GM23248 (cell line): ENCODE measurements at places on chromosomes 12 and 14. TPM values are rescaled to one million over a fixed set of nuclear protein-coding genes. Genes with fewer than 3 reads are reported as not detected.

GRCh38 chr12:29025937-29026336 is 123.1 kb upstream of the FAR2 start:
- H3K27ac ChIP-seq: no peak overlapping the region
- DNase-seq: no peak
- H3K4me1 ChIP-seq: no peaks in the 10 kb centered on the region; the same call in 1 of the 2 replicates
- no peaks in the 10 kb centered on the region for H3K36me3 ChIP-seq

DNA sequence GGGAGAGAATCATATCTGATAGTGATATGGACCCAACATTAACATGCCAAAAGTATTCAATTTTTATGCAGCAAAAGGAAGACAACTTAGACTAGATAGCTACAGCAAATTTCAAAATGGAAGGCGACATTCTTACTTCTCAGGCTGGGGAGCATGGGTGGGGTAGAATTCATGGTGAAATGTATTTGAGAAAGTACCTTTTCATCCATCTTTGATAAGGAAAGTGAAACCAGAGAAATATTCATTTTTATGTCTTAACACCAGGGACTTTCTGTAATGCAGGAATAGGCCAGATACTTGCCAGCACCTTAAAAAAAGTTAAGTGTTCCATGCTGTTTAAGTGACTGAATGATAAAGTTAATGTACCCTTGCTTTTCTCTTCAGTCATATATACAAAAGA is 13.4 kb downstream of the BTG1 start:
- peaks cover 48% of the 10 kb centered on the region for H3K4me1 ChIP-seq
- DNase-seq: no peak
- no peaks in the 10 kb centered on the region for H3K27me3 ChIP-seq
- H3K36me3 ChIP-seq: no peaks in the 10 kb centered on the region
- H3K4me3 ChIP-seq: no peak overlapping the region

- peaks cover 34% of the 10 kb centered on the region for H3K27me3 ChIP-seq
- peak; percentile 69 for DNase-seq
- no peak within 1 kb of the TSS for H3K27ac ChIP-seq
These were observed at the start of gene MUCL1 for GRCh38 chr12:54853933-54854538. Gene MUCL1, plus strand, starts transcription at chr12:54854516. Its CDS starts 67 bp downstream, at chr12:54854583.

DNA sequence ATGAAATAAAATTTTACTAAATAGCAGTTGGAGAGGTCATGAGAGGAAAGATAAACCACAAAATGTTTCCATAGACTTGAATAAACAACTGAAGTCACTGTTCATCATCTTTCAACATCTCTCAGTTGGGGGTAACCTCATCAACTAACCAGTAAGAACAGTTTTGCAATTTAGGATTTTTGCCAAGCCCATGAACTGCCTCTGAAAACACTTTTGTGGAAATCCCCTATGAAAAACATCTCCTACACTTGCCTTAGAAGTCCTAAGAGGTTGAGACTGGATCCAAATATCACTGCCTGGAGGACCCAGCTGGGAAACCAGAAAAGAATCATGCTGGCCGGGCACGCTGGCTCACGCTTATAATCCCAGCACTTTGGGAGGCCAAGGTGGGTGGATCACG is 273.1 kb downstream of the C12orf50 start:
- no peak overlapping the region for H3K27ac ChIP-seq
- H3K4me1 ChIP-seq: no peaks in the 10 kb centered on the region
- H3K27me3 ChIP-seq: no peaks in the 10 kb centered on the region
- DNase-seq: peak; percentile 58
- no peak overlapping the region for H3K4me3 ChIP-seq
- no peaks in the 10 kb centered on the region for H3K36me3 ChIP-seq

DNA sequence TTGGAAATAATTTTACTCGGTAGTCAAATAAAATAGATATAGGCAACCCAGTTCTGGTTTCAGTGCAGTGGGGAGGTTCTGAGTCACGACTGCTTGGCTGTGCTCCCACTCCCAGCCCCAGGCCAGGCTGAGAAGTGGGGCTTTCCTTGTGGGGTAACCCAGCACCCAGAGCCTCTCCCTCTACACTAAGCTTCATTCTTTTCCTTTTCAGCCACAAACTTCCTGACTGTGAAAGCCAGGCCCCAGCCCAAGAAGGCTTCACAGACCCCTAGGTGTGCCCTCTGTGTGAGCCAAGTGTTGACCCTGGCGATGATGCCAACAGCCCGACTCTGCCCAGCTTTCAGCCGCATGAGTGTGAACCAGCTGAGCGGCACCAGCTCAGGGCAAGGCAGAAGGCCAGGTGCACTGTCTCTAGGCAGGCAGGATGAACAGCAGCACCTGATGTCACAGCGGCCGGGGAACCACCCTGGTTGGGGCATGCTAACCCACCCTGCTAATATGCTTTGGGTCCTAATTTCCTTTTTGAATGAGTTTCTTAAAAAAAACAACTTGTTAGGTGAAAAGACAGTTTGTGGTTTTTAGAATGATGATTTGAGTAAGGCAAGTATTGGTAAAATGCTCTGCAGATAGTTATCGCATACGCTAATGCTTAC is 42.2 kb upstream of the ATP23 start:
- peaks cover 44% of the 10 kb centered on the region for H3K4me1 ChIP-seq
- peak overlapping the region; percentile 39 for H3K27ac ChIP-seq
- H3K4me3 ChIP-seq: no peak overlapping the region
- no peaks in the 10 kb centered on the region for H3K36me3 ChIP-seq

Gene CLEC6A
- total RNA-seq: not detected in 2 replicates

Gene AVPR1A
- total RNA-seq: not detected in 2 replicates

Gene TMCC3
- total RNA-seq: 0.11 and 0.13 TPM in 2 replicates
